WTC11 (cell line): ENCODE measurements at places on chromosomes 1 and 21. TPM values are rescaled to one million over a fixed set of nuclear protein-coding genes. Genes with fewer than 3 reads are reported as not detected.

Gene NPHS2
- total RNA-seq: not detected in 3 replicates

Gene ARHGEF10L
- 32.4 to 34.6 TPM (median 34.4 TPM) in 3 replicates for total RNA-seq

Gene MR1
- total RNA-seq: 0.28 to 0.64 TPM (median 0.30 TPM) in 3 replicates

Gene UTS2
- total RNA-seq: not detected in 3 replicates

GRCh38 chr21:14403681-14404318, 20.9 kb upstream of the HSPA13 start:
- no peak for DNase-seq

DNA sequence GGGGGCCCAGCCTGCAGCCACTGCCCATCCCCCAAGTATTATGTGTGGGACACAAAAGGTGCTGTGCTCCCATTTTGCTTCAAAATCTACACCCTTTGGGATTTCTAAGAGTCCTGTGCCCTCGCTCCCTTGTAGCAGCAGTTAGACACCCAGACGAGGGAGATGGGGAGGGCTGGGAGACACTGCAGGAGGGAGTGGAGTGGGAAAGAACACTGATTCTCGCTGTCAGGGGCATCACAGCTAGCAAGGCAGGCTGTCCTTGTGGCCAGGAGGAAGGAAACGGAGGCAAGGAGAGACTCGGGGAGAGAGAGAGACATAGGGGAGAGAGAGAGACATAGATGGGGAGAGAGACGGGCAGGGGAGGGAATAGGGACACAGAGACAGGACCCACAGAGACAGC, 38.5 kb downstream of the CSMD2 start:
- no peak for DNase-seq

- no peak for DNase-seq
Observed at GRCh38 chr1:241834733-241835377, 13.1 kb upstream of the EXO1 start.

DNA sequence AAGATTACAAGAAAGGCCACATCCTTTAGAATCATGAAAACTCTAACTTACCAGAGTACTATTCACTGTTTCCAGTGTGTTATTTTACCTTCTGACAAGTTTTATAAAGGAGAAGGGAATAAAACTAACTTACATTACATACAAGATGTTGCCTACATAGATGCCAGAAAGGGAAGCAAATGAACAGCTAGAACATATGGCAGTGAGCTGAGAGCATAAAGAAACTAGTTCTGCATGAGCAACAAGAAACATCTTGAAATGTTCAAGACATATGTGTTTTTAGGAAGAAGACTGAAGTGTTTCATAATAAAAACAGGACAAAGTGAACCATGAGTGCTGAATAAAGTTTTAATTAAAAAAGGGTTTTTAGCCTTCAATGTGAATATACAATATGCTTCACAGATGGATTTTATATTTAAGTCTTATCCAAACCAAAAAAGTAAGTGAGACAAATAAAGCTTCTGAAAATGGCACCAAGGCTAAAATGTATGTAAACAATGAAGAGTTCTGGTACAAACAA, 39.4 kb downstream of the SLC5A9 start:
- no peak for DNase-seq

DNA sequence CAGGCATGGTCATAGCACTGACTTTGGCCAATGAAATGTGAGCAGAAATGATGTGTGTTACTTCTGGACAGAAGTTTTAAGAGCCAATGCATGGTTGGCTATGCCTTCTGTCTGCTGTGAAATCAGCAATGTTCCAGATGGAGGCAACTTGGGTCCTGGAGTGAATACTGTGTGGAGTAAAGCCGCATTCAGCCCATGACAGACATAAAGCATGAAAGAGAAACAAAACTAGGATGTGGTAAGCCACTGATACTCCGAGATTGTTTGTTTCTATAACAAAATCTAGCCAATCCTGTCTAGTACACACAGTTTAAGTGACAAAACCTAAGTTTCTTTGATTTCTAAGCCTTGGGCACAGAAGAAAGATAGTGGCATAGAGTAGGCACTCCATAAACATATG, 47.1 kb upstream of the ARHGAP29 start:
- no peak for DNase-seq

DNA sequence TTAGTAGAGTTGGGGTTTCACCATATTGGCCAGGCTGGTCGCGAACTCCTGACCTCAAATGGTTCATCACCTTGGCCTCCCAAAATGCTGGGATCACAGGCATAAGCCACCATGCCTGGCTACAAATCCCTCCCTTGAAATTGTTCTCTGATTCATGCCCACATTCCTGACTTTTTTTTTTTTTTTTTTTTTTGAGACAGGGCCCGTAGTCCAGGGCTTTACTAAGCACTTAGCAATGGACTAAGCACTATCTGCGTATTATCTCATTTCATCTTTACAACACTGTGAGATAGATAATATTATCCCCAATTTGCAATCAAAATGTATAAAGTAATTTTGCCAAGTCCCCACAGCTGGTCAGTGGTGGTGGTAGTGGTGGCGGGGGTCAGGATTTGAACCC, 58.9 kb downstream of the VWA5B1 start:
- DNase-seq: no peak
